ENCODE measurements at places on chromosomes 4 and X.

- DNase-seq: no peak
These were observed 85.4 kb upstream of the GIMD1 start for GRCh38 chr4:106454021-106454420.

DNA sequence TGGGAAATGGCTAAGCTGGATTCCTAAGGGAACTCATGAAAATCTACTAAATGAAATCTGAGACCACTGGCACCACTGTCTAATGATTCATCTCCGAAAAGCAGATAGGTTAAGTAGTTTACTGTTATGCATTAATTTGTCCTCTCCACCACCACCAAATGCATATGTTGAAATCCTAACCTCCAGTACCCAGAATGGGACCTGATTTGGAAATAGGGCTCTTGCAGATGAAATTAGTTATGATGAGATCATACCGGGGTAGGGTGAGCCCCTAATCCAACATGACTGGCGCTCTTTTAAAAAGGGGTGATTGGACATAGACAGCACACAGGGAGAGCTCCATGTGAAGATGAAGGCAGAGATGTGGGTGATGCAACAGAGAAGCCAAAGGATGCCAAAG lies 124.9 kb upstream of the GUCY1A1 start:
- no peak for DNase-seq

DNA sequence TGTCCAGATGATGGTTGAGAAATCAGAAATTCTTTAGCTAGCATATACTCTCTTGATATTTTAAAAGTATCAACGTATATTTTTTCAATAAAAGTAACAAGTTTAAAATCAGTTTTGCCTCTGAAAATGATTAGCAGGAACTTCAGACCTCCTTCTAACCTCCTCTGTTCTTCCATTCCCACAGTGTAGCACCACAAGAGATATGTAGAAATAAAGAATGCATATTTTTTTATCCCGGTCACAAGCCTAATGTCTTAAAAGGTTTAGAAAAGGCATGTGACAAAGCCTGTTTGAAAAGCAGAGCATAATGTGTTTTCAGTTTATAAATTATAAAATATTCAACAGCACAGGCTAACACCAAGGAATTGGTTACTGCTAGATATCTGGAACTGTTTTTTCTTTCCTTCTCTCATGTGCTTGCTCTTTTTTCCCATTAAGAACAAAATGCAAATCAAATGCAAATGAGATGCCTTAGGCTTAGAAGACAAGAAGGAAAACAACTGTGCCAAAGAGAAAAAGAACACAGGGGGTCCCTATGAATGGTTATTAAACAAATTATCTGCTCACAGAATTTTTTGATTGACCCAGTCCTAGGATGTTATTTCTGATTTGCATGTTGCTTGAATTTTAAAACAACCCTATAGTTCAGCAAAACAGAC lies 351.7 kb upstream of the FAM241A start:
- DNase-seq: no peak

DNA sequence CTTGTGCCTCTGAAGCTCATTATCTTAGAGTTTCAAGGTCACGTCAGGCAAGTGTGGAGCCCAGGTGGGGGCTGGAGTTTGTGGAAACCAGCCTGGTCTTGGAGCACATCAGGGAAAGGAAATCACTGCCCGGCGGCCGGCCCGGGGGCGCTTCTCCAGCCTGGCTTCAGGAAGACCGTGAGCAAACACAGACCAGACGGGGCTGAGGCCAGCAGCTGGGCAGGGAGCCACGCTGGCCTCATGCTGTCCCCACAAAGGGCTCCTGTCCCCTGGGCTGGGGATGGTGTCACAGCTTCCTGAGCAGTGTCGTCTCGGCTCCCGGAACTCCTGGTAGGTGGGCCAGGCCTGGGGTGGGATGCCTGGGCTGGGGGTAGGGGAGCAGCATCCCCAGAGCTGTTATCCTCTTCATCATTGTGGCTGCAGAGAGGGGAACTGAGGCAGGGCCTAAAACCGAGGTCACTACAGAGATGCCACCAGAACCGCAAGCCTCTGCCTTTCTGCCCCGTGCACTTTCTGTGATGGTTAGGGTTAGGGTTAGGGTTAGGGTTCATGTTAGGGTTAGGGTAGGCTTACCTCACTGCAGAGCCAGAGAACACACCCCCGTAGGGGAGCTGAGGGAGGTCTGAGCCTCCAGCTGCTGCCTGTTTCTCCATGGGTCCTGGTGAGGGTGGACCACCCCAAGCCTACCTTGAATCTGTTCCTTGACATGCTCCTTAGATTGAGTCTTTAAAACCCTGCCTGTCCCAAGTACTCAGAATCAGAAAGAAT lies 77.5 kb downstream of the HTRA3 start:
- DNase-seq: no peak

GRCh38 chrX:39903937-39904336 lies 193.8 kb downstream of the BCOR start:
- DNase-seq: no peak

- DNase-seq: no peak
These were observed 69.3 kb downstream of the HHIP start for GRCh38 chr4:144715230-144715629.

GRCh38 chr4:129113434-129113833 lies 17.5 kb downstream of the C4orf33 start:
- no peak for DNase-seq
